ENCODE measurements at places on chromosomes 2 and 18. TPM values are rescaled to one million over a fixed set of nuclear protein-coding genes. Genes with fewer than 3 reads are reported as not detected.

DNA sequence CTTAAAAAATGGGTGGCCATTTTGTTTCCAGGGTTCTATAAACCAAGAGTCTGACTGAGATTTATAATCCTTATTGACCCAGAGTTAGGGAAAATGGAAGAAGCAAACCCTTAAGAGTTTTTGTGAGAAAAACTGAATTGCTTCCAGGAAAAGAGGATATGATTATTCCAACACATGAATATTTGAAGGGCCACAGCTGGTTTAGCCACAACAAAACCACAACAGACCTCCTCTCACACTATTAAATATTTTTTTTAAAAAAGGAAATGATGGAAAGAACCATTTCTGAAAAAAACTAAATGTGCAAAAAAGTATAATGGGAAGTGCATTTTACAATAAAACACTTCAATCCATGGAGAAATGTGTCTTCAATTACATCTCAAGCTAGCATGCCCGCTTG, 182.7 kb downstream of the ETAA1 start:
- no peak for DNase-seq

- no peak for DNase-seq
Measured at GRCh38 chr2:61371027-61371426, 99.9 kb downstream of the USP34 start.

GRCh38 chr2:119062179-119062578, 96.4 kb downstream of the C1QL2 start:
- no peak for DNase-seq

CHRND gene
- not detected for polyA plus RNA-seq

Measured in endothelial cell of umbilical vein (primary cell).